Stimulated activated CD8-positive, alpha-beta memory T cell treated with anti-CD3 and anti-CD28 coated beads, Interleukin-15, amount 100 ng/mL, for 24 hours (primary cell): ENCODE measurements at places on chromosomes 12 and 14.
A peak's percentile ranks its signal among the peaks of the same experiment; 100 is the strongest.

DNA sequence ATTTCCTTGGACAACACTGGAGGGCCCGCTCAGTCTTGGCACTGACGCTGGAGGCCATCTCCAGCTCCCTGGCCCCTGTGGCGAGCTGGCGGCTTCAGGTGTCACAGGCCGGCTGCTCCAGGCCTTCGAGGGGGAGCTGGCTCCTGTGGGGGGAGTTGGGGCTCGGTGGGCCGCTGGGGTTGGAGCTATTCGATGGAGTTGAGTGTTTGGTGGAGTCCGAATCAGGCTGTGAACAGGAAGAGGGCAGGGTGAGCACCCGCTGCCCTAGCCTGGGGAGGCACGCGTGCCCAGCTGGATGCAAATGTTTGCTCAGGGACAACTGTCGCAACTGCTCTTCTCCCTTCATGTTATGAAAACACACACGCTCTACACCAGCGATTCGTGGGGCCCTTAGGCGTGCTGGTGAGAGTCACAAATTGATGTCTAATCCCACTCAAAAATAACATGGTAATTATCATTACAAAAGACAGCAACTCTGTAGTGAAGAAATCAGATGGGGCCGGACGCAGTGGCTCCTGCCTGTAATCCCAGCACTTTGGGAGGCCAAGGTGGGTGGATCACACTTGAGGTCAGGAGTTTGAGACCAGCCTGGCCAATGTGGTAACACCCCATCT is 11.3 kb downstream of the AMN start:
- no peak for DNase-seq

GRCh38 chr12:64577046-64577445 is 33.2 kb upstream of the RASSF3 start:
- no peak for DNase-seq

DNA sequence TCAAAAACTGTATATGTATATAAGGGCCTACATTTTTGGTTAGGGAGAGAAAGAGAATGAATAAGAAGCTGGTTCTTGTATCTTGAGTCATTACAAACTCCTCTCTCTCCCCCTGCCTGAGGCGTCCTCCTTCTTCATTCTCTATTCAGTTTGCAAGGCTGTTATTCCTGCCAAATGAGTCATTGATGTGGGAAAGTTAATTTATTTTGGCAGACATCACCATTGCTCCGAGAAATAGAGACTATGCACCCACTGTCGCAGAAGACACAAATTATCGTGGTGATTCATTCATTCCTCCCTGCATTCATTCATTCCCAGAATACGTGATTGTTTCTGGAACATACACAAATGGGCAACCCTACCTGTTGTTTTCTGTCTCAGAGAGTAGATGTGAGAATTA is 112.5 kb upstream of the MED13L start:
- DNase-seq: no peak

DNA sequence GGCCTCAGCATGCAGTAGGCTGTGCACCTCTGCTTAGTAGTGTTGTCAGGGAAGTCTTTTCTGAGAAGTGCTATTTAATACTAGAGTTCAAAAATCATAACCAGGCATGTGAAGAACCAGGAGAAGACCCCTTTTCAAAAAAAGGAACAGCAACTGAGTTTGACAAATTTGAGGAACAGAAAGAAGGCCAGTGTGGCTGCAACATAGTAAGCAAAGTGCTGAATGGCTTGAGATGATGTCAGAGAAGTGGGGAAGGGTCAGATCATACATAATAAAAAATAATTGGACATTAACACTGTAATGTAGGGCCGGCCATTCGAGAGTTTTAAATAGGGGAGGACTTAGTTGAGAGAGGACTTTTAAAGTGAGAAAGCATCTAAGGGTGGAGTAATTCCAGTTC is 11.1 kb upstream of the CNTN1 start:
- no peak for DNase-seq

GRCh38 chr12:89047856-89048418 is 304.4 kb downstream of the DUSP6 start:
- no peak for DNase-seq

GRCh38 chr12:25714198-25714984 is 161.3 kb upstream of the LMNTD1 start:
- DNase-seq: no peak

DNA sequence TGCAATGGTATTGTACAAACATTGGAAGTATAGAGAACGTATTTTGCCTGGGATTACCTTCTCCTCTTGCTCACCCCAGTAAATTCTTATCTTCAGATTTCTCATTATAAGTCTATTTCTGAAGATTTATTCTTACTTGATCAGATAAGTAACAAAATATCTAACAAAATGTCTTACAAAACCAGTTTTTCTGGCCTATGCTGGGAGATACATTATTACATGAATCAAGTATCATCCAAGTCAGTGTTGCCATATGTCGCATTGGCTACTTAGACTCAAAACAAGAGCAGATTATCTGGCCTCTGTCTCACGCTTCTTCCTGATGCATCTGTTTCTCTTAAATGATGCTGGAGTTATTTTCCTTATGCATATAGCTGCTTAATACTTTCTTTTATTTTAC is 408.5 kb downstream of the CCER1 start:
- no peak for DNase-seq

DNA sequence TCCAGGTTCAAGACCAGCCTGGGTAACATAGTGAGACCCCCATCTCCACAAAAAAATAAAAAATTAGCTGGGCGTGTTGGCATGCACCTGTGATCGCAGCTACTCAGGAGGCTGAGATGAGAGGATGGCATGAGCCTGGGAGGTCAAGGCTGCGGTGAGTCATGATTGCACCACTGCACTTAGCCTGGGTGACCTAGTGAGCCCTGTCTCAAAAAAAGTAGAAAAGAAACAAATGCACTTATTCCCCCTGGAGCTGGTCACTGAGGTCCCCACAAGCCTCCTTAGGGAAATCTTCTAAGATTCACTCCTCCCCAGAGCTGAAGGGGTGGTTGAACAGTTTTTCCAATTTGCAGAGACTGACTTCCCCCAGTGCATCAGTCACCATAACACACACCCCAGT is 1.6 kb downstream of the CD9 start:
- DNase-seq: no peak

- DNase-seq: no peak
Measured at GRCh38 chr12:24561882-24562770, 386.8 kb downstream of the BCAT1 start.

- no peak for DNase-seq
Measured at GRCh38 chr12:72448805-72449204, 176.6 kb downstream of the TRHDE start.

DNA sequence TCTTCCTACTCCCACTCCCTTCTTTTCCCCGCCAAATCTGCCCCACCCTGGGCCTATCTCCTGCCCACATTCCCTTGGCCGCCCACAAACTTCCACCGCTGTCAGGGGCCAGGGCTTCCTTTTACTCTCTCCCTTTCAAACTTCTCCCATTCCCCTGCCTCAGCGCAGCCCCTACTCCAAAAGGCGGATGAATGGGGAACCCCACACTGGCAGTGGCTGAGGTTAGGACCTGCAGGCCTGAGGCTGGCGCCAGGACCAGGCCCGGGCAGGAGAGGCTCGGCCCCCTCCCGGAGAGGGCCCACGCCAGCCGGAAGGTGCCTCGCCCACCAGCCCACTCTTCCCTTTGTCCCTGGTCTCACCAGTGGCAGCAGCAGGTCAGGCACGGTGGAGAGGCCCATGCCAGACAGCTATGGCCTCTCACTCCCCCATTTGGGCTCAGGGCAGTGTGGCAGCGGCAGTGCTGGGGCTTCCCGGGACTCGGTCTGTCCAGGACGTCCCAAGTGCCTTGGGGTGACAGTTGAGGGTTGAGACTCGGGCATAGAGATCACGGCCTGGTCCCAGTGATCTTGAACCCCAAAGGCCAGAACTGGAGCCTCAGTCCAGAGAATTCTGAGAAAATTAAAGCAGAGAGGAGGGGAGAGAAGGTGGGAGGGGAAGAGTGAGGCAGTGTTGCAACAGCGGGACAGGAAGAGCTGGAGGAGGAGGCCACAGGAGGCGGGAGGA is at the start of gene TNFRSF1A:
TSS of gene TNFRSF1A (minus strand) at position 660 of the 723 bp plus-strand sequence. CDS start at position 398, 262 bp downstream.
- DNase-seq: no peak

- DNase-seq: no peak
Measured at GRCh38 chr12:95214466-95214865, 2.8 kb downstream of the FGD6 start.

- DNase-seq: no peak
Measured at GRCh38 chr14:66540038-66540437, 32.1 kb downstream of the GPHN start.

- DNase-seq: no peak
Measured at GRCh38 chr12:119574255-119574654, 19.3 kb upstream of the TMEM233 start.

GRCh38 chr12:188910-189621 is 24.9 kb downstream of the SLC6A12 start:
- peak; percentile 14 for DNase-seq

GRCh38 chr14:103136388-103137271 is 13.4 kb downstream of the TNFAIP2 start:
- no peak for DNase-seq

- no peak for DNase-seq
Measured at GRCh38 chr12:107748472-107748871, 12.5 kb downstream of the PRDM4 start.

- DNase-seq: no peak
Measured at GRCh38 chr14:103472939-103473338, 49.7 kb downstream of the CKB start.

DNA sequence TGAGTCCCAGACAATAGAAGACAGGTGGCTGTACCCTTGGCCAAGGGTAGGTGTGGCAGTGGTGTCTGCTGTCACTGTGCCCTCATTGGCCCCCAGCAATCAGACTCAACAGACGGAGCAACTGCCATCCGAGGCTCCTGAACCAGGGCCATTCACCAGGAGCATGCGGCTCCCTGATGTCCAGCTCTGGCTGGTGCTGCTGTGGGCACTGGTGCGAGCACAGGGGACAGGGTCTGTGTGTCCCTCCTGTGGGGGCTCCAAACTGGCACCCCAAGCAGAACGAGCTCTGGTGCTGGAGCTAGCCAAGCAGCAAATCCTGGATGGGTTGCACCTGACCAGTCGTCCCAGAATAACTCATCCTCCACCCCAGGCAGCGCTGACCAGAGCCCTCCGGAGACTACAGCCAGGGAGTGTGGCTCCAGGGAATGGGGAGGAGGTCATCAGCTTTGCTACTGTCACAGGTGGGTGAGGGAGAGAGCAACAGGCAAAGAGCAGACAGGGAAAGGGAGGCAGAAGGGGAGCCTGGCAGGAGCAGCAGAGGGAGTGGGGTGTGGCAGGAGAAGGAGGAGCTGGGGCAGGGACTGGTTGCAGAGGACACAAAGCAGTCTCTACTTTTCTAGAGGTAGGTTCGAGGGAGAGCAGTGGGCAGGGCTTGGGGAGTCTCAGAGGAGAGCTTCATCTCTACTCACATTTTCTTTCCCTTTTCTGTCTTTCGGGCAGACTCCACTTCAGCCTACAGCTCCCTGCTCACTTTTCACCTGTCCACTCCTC is 452 bp downstream of the INHBE start:
- DNase-seq: no peak

DNA sequence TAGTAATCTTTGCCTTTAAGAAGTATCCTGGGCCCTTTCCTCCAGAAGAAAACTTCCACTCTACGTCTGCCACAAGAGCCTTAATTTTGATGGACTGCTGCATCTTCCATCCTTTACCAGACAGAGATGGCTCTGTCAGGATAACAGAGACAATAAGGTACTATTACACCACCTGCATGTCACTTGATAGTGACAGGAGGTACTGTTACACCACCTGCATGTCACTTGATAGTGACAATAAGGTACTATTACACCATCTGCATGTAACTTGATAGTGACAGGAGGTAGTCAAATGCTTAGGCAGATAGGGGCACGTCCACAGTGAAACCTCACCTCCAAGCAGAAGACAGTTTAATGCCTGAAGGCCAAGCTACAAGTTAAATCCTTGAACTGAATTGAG is 13.9 kb downstream of the OR6C74 start:
- no peak for DNase-seq

DNA sequence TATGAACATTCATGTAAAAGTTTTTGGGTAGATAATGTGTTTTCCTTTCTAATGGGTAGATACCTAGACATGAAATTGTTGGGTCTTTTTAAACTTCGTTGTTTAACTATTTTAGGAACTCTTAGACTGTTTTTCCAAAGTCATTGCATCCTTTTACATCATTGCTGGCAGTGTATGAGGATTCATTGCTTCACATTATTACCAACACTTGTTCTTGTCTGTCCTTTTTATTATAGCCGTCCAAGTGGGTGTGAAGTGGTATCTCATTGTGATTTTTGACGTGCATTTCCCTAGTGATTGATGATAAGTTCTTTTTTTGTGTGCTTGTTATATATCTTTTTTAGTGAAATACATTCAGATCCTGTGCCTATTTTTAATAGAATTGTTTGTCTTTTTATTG is 39.4 kb downstream of the USP15 start:
- DNase-seq: no peak

GRCh38 chr14:49959822-49960408 is 67.0 kb downstream of the ARF6 start:
- DNase-seq: no peak

DNA sequence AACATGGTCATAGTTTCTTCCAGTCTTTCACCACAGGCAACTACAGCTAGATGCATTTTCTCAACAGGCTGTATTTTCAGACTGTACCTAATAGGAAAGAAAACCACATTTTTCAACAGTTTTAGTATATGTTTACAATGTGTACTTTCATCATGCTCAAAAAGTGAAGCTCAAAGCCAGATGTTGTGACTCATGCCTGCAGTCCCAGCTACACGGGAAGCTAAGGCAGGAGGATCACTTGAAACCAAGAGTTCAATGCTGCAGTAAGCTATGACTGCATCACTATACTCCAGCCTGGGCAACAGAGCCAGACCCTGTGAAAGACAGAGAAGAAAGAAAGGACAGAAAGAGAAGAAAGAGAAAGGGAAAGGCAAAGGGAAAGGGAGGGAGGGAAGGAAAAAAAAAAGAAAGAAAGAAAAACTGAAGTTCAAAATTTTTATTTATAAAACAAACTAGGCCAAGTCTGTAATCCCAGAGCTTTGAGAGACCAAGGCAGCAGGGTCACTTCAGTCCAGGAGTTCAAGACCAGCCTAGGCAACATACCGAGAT is 25.5 kb downstream of the GXYLT1 start:
- no peak for DNase-seq

DNA sequence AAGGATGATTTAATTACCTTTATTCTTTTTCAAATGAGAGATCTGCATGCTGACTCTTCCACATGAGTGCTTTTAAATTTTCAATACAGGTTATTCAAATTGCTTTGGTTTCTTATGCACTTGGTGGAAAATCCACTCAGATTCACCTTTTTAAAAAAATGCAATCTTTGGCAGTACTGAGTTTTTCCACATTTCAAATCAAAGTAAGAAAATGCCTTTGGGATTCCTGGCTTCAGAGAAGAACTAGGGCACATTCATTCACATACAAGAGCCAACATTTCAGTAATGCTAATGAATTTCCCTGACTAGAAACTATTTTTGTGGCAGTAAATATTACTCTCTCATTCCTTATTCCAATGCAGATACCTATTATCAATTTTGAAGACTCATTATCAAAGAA is 342.2 kb downstream of the ETNK1 start:
- no peak for DNase-seq

GRCh38 chr12:79191391-79191790 is 326.8 kb downstream of the SYT1 start:
- no peak for DNase-seq
